SHP77 (cell line): ENCODE measurements at places on chromosomes 3 and 15.

- no peak for DNase-seq
Measured at GRCh38 chr15:70855764-70856163, 1.8 kb upstream of the LARP6 start.

GRCh38 chr3:129602730-129603560, 3.5 kb downstream of the PLXND1 start:
- no peak for DNase-seq

DNA sequence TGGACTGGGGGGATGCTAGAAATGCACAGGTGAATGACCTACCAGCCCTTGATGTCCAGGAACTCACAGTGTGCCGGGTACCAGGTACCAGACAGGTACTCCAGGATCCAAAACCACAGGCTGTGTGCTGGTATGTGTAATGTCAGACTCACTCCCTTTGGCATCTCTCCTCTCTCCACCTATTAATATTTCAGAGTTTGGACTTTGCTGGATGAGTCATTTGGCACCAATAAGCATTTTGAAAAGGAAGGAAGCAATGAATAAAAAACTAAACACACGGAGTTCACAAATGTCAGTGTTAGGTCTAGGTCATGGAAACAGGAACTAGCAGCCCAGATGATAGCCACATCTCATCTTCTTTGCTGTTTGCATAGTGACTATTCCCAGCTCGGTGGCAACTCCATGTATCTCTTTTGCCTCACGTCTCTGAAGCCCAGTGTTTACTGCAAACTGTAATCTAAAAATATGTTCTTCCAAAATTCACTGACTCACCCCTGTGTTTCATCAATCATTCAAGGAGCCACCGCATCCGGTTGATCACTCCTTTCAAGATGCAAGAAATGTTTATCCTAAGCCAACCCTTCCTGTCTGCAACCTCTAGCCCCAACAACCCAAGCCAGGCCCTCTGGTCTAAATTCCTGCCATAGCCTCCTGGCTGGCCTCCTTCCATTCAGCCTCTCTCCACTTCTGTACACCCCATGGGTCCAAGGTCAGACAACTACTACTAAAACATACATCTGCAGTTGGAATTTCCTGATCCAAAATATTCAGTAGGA, 8.4 kb downstream of the ITGB5 start:
- no peak for DNase-seq

DNA sequence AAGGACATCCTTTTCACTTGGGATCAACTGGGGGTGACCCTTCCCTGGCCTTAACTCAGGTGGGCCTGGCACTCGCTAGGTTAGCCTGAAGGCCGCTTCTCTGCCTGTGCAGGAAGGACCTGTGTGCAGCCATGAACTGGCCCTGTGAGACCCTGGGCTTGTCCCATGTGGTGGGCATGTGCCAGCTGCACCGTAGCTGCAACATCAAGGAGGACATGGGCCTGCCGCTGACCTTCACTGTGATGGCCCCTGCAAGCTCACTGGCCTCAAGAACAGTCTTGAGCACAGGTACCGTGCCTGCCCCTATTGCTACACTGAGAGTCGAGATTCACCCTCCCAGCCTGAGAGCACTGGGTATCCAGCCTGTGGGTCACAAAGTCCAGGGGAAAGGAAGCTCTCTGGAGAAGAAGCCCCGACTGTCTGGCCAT, 43.0 kb downstream of the SAXO2 start:
- DNase-seq, result no peak

GRCh38 chr15:78979456-78980320, 34.8 kb upstream of the CTSH start:
- DNase-seq, result peak; percentile 78

DNA sequence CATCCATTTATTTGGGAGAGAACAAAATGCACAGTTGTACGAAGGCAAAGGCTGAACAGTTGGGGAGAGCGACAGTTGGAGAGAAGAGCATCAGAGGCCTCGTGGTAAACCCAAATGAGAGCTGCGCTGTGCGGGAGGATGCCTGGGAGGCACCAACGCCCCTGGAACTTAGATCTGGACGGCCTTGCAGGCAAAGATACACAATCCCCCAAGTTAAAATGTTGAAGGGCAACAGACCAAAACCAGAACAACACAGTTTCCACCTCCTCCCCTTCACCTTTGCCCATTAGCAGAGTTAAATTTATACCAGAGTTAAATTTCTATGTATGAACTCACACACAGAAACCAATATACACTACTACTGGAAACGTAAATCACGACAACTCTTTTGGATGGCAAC, 339.6 kb downstream of the RORA start:
- no peak for DNase-seq
